ENCODE measurements at places on chromosomes 3 and 15.
A peak's percentile ranks its signal among the peaks of the same experiment; 100 is the strongest.

GRCh38 chr3:107085261-107085660 is 292.0 kb upstream of the CCDC54 start:
- DNase-seq: no peak

DNA sequence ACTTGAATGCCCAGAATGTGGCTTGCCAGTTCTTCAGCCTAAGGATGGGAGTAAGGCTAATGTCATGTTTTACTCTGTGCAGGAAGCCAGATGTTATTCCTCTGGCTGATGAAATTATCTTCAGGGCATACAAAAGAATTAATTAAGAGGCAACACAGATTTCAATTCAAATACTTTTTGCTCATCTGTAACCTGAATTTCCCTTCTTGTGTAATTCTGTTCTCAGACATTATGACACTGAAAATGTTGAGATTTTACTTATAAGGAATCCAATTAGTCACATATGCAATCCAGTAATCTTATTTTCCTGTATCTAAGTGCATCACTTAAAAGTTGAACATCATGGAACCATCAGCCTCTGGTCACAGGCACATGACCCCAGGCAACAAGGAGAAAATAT is 136.5 kb downstream of the CPNE4 start:
- no peak for DNase-seq

DNA sequence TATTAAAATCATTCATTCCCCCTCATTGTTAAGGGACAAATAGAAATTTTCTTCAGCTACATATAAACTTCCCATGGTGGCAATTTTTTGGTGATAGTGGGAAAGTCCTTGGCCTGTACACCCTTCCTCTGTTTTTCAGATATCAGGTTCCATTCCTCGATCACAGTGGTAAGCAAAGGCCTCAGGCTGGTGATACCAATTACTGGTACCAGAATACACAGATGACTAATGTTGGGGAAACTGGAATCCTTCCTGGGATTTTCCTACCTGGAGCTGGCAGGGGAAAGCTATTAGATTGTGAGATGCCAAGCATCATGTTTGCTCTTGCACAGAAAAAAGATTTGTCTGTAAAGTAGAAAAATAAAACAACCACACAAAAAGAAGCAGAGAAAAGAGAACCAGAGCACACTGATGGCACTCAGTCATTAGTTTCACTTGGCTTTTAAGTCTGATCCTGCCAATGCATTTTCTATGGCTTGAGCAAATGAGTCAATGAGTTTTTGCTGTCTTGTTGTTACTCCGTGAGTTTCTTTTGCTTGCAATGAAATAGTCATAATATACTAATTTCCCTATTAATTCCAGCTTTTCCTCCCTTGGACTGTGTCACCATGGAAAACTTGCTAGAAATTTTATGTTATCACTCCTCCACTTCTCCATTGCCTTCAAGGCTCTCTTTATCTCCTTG is 795.0 kb downstream of the ROBO1 start:
- DNase-seq: no peak

DNA sequence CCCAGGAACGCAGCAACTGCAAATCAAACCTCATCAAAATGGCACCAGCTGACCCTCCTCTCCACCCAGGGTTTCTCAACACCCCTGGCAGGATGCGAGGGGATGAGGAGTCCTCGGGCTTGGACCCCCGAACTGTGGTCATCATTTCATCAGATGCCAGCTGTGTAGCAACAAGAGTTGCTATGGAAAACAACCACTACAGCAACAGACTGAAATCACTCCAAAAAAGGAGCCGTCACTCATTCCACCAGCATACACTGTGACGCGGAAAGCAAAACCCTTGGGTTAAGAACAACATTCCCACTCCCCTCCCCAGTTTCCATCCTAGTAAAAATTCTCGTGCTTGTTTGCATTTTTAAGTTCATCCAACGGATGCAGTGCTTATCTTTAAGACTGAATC is 40.1 kb downstream of the VGLL4 start:
- no peak for DNase-seq

DNA sequence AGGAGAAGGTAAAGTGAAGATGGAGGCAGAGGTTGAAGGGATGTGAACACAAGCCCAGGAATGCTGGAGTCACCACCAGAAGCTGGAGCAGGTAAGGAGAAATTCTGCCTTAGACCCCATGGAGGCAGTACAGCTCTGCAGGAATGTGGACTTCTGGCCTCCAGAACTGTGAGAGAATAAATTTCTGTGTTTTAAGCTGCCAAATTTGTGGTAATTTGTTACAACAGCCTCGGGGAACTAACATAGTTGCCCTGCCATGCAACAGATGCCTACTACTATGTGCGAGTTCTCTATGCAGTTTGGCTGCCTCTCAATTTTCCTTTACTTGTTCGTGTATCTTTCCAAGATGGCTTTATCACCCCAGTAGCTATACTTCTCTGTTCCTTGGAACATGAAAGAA is 394.1 kb downstream of the TUSC7 start:
- no peak for DNase-seq

DNA sequence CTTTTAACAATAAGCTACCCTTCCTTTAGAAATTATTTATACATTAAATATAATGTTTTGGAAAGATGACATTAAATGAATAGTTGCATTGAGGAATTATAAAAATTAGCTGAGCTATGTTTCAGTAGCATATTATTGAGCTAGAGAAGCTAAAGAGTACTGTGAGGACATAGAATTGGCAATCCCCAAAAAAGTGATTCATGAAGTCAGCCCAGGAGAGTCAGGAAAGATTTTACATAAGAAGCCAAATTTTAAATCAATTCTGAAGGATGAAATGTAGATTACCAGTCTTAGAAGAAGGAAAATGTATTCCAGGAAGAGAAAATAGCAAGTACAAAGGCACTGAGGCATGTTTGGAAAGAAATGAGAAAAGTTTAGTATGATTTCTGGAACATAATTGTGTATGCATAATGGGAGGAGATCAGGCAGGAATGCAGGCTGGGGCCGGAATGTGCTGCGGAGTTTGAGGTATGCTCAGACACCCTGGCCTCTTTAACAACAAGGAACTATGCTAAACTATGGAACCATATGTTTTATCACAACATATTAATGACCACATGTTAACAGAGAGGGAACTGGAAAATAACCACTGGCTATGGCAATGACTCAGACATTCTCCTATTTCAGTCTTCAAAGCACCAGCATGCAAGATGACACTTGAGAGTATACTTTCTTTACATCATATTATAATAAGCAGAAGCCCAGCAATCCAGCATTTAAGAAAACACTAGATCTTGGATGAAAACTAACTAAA is 103.3 kb upstream of the COL8A1 start:
- DNase-seq: no peak

DNA sequence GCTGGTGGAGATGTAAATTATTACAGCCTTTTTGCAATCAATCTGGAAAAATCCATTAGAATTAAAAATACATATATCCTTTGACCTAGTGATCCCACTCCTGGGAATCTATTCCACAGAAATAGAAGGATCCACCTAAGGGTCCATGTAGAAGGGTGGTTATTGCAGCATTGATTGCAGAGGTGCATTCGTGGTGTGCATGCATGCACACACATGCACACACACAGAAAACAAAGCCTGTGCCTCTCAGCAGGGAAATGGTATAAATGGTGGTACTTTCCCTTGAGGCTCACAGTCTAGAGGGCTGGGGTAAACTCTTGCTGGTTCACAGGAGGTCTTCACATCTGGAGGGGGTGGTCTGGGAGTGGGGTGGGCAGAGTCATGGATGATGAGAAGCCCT is 19.4 kb upstream of the ADPGK start:
- no peak for DNase-seq

DNA sequence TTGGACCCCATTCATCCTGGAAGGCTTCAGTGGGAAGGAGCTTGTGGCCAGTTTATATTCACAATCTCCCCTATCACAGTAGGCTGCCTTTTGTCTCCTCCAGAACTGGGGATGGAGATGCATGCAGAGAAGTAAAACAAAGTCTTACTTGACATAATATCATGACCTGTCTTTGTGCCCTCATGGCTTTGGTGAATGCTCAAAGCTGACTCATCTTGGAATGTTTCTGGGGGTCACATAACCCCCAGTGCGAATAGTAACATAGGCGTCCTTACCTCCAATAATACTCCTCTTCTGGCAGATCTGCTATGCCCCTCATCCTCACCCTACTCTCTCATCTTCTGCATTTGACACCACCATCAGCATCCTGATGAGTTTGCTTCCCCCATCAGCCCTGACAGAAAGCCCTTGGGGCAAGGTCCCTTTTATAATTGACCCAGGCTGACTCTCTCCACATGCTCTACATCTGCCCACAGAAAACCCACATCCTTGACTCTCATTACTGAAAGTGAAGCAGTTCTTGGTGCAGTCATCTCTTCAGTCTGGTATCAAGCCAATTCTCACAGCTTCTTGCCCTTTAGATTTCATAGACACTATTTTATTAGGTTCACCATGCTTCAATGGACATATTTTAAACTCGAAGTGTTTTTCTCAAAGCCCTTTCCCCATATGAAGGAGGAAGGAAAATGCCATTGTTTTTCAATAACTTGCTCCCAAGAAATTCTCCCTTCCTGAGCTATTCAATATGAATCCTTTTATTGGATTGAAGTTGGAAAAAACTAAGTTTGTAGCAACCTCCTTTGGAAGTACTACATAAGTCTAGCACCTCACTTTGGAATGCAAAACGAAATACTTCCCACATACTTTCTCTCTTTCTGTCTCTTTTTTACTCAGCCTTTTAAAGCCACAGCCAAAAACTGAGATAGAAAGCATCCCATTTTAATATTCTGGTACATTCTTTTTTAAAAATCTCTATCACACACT is 36.6 kb downstream of the OSTN start:
- DNase-seq: no peak

DNA sequence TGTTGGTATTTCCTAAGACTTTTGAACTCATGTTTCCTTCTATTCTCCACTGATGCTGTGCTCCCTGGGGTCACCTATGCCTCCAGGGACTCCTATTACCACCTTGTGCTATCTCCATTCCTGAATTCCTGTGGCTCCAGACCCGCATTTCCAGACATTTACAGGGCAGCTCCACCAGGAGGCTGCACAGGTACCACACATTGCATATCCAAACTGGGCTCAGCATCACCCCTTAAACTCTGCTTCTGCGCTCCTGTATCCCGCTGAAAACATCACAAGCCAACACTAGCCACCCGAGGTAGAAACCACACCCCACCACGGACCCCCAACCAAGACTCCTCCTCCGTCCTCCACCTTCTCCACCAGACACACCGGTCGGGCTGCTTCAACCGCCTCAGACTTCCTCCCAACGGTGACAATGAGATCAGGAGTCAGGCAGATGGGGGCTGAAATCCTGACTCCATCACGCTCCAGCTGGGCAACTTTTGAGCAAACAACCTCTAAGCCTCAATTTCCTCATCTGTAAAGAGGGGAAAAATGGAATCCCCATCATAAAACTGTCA is 10.4 kb downstream of the TNK2 start:
- DNase-seq: peak; percentile 36

- DNase-seq: no peak
These were observed 99.9 kb downstream of the APBA2 start for GRCh38 chr15:28985691-28986090.

- no peak for DNase-seq
These were observed 6.5 kb upstream of the GSK3B start for GRCh38 chr3:120100711-120101110.

DNA sequence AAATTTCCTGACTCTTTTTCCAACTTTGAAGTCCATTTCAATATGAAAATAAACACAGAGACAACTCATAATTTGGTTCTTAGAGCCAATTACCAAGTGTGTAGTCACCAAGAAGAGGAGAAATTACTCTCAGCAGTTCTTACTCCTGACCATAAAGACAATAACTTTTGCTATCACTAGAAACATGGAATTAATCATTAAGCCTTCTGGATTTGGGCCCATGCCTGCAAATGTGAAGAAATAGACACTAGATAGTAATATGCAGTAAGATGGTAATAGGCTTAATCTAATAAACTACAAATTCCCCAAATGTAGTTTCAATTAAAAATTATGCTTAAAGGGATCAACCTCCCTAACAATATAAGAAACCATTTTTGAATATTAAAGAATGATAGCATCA is 185.1 kb upstream of the AGTR1 start:
- no peak for DNase-seq

DNA sequence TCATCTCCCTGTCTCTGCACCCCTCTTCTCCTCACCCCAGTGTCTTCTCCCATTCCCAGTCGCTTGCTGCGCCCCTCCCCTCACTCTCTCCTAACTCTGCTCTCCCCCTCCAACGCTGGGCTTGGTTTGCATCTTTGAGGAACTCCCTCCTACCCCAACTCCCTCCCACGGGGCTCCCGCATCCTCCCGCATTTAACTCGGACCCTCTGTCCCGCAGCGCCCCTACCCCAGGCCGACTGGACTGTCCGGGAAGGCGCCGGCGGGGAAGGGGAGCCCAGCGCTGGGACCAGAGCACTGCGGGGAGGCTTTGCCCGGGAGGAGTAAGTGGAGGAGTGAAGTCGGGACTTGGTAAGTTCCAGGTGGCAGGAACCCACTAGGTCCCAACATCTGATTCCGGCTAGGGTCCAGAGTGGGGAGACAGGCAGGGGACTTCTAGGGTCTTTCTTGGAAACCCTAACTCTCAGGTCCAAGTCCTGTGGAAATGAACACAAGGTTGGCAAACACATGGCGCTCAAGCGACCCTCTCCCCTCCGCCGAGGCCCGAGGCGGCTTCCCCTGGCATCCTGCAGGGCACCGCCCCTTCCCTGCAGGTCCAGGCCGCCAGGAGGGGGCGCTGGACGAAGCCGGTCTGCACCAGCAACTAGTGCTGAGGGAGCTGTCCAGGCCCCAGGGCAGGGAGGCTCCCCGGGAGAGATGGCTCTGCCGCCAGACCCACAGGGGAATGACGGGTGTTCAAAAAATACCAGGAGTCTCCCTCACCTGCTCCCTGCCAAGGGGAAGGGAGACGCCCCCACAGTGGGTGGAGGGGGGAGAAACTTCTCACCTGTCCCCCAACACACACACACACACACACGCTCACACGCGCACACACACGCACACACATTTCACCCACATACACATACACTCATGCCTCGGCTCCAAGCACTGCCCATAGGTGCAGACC is 53.2 kb downstream of the LHFPL4 start:
- no peak for DNase-seq

DNA sequence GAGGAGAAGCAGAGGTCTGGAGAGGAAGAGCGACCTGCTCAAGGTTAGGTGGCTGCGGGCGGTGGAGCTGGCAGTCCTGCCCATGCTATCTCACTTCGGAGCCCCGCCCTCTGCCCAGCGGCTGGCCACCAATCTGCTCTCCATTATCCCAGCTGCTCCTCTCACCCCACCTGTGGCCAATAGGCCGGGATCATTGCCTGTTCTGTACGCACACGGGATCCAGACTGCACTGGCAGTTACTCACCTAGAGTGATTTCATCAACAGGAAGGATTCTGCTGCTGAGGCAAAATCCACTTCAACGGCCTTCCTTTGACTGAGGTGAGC is 100.6 kb downstream of the TLE3 start:
- DNase-seq: peak; percentile 57

All from breast epithelium (tissue), 4 donors.